ENCODE measurements at places on chromosomes 13 and 19.

GRCh38 chr19:41951686-41952172, 7.4 kb downstream of the RABAC1 start:
- DNase-seq: peak; percentile 72

GRCh38 chr13:49690133-49690994, 922 bp downstream of the EBPL start:
- no peak for DNase-seq

DNA sequence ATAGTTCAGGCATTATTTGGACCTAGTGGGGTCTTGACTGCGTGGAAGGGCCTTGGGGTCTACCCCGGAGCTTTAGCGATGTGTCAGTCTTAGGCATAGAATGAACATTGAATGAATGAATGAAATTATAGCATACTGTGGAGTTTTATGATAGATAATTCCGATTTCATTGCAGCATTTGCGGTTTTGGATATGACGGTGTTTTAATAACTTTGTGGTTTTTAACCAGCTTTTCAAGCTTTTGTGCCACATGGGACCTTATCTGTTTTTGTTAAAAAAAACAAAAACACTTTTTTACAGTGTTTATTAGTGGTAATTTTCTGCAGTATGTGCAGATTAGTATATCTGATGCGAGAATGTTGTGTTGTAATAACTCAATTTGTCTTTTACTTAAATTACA, 696 bp downstream of the NUP58 start:
- no peak for DNase-seq

DNA sequence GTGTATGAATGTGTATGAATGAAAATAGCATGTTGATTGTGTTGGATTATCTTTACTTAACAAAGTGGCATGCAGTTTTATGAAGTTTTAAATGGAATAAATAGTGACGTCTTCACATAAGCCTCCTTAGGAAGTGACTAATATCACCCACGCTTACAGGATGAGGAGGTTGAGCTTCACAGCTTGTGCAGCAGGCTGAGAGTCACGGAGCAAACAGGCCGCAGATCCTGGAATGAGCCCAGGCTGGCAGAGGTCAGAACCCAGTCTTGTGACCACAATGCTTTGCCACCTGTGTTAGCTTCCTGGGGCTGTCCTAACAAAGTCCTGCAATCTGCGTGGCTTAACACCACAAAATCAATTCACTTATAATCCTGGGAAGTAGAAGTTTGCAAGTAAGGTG, 20.8 kb downstream of the LAIR2 start:
- no peak for DNase-seq

GRCh38 chr13:46914341-46914740, 17.5 kb upstream of the HTR2A start:
- no peak for DNase-seq

GRCh38 chr13:112509190-112509589, 78.8 kb downstream of the TUBGCP3 start:
- DNase-seq: no peak

- DNase-seq: no peak
Observed at GRCh38 chr13:102729560-102730270, 34.9 kb upstream of the METTL21C start.

GRCh38 chr13:76552807-76553206, 333.4 kb downstream of the KCTD12 start:
- DNase-seq: no peak

- DNase-seq: no peak
Observed at GRCh38 chr19:4081441-4082129, 14.9 kb upstream of the ZBTB7A start.

GRCh38 chr19:7806876-7807275, 23.1 kb upstream of the EVI5L start:
- no peak for DNase-seq

- DNase-seq: no peak
Observed at GRCh38 chr13:77528834-77529500, 6.5 kb upstream of the SCEL start.

GRCh38 chr13:33175991-33176390, 109.6 kb downstream of the STARD13 start:
- DNase-seq: no peak

DNA sequence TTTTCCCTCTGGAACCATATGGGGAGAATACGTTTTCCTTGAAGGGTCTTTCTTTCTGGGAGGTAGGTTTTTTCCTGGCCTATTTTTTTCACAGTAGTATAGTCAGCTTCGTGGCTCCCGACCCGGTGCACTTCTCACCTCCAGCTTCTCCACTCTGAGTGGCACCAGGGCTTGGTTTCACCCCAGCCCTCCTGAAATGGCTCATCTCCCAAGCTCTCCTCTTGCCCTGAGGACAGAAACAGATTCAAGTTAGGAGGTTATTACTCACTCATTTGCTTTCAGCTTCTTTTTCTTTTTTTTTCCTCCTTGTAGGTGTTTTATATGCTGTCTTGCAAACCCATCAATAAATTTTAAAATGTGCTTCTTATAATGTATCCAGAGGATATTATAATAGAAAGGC, 199.3 kb downstream of the RFC3 start:
- DNase-seq: no peak

DNA sequence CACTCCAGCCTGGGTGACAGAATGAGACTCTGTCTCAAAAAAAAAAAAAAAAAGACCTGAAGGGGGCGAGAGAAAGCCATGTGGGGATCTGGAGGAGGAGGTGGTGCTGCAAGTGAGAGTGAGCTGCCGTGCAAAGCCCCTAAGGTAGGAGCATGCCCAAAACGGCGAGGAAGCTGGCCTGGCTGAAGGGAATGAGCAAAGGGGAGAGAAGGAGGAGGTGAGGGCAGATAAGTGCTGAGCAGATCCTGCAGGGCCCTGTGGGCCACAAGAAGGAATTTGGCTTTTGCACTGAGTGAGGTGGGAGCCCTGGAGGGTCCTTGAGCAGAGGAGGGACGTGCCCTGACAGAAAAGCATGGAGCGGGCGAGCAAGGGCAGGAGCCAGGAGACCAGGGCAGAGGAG, 19.4 kb upstream of the ADGRE5 start:
- no peak for DNase-seq

DNA sequence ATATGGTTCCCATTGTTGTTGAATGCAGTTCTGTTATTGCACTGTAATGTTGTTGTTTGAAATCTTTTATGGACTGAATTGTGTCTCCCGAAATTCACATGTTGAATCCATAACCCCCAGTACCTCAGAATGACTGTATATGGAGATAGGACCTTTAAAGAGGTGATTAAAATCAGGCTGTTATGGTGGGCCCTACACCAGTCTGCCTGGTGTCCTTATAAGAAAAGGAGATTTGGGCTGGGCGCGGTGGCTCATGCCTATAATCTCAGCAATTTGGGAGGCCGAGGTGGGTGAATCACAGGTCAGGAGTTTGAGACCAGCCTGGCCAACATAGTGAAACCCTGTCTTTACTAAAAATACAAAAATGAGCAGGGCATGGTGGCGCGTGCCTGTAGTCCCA, 7.4 kb downstream of the CXCL17 start:
- DNase-seq: no peak

- no peak for DNase-seq
Observed at GRCh38 chr13:39039041-39039440, 785 bp downstream of the NHLRC3 start.

DNA sequence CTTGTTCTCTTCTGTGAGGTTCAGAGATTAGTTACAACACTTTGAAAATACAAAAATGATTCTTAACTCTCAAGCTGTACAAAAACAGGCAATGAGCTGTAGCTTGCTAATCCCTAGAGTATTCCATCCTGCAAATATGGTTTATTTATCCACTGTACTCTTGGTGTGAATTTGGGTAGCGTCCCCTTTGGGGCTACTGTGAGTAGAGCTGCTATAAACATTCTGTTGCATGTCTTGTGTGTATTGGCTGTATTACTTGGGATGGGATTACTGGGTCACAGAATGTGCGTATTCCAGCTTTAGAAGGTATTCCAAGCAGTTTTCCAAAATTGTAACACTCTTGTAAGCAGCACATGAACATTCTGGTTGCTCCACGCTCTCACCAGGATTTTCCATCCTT, 33.5 kb downstream of the GPR12 start:
- DNase-seq: no peak

DNA sequence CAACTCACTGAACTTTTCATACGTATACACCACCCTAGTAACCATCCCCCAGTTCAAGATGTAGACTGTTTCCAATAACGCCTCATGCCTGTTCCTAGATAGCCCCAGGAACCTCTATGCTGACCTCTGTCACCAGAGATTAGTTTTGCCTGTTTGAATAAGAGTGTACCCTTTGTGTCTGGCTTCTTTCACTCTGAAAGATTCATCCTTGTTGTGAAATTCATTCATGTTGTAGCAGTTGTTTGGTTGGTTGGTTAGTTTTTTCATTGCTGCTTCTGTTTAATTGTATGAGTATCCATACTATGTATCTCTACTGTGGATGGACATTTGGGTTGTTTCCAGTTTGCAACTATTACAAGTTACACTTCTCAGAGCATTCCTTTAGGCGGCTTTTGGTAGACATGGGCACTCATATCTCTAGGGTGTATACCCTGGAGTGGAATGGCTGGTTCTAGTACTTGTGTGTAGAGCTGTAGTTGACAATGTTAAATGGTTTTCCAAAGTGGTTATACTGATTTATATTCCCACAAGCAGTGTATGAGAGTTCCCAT, 1.6 kb downstream of the RNASEH2B start:
- DNase-seq: no peak

GRCh38 chr19:55516878-55517620, 19.9 kb downstream of the SBK2 start:
- DNase-seq: peak; percentile 100

DNA sequence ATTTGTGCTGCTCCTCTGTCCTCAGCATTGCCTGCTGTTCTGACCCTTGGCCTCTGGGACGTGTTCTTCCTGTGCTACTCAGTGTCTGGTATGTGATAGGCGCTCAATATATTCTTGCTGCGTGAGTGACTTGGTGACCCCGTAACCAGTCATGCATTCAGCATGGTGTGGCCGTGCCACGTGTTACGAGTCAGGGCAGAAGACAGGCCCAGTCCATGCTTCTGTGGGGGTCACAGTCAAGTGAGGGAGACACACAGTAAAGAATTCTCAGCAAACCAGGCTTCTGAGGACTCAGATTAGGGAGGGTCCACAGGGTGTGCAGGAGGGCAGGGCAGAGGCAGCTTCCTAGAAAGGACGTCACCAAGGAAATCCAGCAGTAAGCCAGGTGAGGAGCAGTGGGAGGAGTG, 7.9 kb downstream of the PPP1R37 start:
- DNase-seq: no peak

GRCh38 chr19:36331353-36332228, 47.4 kb downstream of the ZFP14 start:
- DNase-seq: peak; percentile 69

DNA sequence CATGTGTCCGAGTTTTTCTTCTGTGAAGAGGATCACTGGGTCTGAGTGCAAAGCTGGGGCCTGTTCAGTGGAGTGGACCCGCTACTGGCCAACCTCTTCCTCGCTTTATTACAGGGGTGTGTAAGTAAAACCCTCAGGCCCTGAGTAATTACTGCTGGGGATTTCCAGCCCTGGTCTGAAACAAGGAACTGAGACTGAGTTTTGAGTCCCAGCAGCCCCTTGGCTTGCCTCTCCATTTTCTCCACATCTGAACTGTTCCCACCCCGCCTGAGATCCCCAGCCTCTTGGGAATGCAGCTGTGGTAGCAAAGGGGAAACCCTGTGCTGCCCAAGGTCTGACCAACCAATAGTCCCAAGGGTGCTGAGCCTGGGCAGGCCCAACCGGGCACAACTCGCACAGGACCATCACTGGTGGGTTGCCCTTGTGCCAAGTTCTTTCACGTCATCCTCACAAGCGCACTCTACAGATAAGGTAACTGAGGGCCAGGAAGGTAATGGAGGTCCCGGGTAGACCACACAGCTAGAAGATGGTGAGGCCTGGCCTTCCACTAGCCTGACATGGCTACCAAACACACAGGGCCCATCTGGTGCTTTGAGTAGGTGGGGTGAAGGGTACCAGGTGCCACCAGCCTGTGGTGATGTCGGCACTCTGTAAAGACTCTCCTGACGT, 13.7 kb upstream of the SLC35E1 start:
- no peak for DNase-seq

DNA sequence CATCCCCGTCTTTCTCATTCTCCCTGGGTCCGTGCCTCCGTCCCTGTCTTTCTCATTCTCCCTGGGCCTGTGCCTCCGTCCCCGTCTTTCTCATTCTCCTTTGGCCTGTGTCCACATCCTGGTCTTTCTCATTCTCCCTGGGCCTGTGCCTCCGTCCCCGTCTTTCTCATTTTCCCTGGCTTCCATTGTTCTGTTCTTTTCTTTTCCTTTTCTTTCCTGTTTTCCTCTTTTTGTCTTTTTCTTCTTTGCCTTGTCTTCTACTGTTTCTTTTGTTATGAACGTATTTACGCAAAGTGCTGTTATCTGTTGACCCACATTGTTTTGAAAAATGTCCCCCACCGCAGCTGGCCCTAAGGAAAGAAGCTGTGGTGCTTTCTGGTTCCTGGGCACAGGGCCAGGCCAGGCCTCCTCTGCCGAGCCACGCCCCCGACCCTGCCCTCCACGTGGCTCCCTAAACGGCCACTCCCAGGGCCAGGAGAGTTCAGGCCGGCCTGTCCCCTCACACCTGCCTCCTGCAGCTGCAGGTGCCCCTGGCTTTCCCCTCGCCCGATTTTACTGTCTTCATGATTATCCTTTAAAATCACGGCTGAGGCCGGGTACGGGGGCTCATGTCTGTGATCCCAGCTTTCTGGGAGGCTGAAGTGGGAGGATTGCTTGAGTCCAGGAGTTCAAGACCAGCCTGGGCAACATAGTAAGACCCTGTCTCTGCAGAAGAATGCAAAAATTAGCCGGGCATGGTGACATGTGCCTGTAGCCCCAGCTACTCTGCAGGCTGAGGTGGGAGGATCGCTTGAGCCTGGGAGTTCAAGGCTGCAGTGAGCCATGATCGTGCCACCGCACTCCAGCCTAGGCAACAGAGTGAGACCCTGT, 14.0 kb upstream of the TMPRSS9 start:
- DNase-seq: no peak

GRCh38 chr19:3968556-3969434, 2.1 kb downstream of the DAPK3 start:
- DNase-seq: peak; percentile 64

DNA sequence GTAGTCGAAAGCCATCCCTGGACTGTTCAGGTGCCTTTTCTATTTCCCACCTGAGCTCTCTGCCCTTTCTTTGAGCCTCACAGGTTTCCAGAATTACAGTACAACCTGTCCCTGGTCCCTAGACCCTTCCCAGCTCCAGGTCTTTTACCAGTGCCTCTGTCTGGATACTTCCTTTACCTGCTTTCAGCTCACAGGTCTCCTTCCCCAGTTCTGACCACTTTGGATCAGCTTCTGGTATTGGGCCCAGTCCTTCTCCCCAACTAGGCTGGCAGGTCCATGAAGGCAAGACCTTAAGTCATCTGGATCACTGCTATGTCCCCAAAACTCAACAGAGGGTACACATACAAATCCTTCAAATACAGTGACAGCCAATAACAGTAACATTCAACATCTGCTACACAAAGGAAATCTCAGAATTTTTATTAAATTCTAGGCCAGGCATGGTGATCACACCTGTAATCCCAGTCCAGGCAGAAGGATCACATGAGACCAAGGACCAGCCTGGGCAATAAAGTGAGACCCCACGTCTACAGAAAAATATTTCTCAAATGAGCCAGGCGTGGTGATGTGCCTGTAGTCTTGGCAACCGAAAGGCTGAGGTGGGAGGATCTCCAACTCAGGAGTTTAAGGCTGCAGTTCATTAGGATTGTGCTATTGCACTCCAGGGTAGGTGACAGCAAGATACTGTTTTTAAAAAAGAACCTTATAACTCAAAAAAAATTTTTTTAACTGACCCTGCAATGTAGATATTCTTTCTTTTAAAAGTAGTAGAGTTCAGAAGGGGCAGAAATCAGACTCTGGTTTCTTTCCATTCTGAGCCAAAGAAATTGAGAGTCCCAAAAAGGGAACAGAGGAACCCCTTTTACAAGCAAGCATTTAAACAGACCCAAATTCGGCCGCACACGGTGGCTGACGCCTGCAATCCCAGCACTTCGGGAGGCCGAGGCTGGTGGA, 1.3 kb downstream of the RPS16 start:
- DNase-seq: no peak

Data from frontal cortex (tissue), 4 donors.